Sigmoid colon (tissue), 7 donors: ENCODE measurements at places on chromosomes 3 and 15. TPM values are rescaled to one million over a fixed set of nuclear protein-coding genes. Genes with fewer than 3 reads are reported as not detected.

The TTC23 gene
- 22.8 TPM for total RNA-seq

The GTF2E1 gene
- total RNA-seq = 12.1 TPM

The PLXNB1 gene
- total RNA-seq = 65.7 TPM

The PLOD2 gene
- total RNA-seq = 74.2 TPM

The DIS3L gene
- total RNA-seq = 39.3 TPM

The CCDC39 gene
- 0.16 TPM for total RNA-seq
